Effector CD8-positive, alpha-beta T cell (primary cell): ENCODE measurements at places on chromosomes 13 and 19.

DNA sequence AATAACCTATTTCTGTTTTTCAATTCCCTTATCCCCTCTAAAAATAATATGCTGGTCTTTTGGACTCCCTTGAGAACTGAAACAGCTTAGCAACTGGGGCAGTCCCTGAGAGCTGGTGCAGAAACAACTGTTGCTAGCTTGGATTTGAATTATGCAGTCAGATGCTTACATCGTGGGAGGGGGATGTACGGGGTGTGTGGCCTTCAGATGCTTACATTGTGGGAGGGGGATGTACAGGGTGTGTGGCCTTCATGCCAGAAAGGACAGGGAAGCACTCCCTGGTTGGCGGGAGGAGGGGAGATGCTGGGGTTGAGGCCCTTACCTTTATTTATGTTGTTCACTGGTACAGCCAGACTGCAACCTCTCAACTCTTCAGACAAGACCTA is 25.6 kb downstream of the LRCH1 start:
- no peak for DNase-seq

GRCh38 chr19:51007488-51007887 is 6.1 kb upstream of the KLK8 start:
- no peak for DNase-seq

- peak; percentile 38 for DNase-seq
These were observed 607.6 kb downstream of the FGF9 start for GRCh38 chr13:22278336-22278929.

DNA sequence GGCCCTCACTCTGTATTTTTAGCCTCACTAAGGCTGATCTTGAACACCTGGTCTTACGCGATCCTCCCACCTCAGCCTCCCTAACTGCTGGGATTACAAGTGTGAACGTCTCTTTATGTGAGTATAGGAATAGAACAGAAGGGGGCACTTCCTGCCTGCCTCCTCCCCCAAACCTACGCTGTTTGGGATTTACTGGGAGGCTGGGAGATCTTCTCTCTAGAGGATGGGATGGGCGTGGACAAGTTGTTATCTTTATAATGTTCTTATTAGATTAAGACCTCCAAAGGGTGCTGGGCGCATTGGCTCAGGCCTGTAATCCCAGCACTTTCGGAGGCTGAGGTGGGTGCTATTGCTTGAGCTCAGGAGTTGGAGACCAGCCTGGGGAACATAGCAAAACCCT is 2.9 kb upstream of the CSNK1G2 start:
- DNase-seq, result no peak

GRCh38 chr19:55336101-55336500 is 3.6 kb upstream of the KMT5C start:
- no peak for DNase-seq

DNA sequence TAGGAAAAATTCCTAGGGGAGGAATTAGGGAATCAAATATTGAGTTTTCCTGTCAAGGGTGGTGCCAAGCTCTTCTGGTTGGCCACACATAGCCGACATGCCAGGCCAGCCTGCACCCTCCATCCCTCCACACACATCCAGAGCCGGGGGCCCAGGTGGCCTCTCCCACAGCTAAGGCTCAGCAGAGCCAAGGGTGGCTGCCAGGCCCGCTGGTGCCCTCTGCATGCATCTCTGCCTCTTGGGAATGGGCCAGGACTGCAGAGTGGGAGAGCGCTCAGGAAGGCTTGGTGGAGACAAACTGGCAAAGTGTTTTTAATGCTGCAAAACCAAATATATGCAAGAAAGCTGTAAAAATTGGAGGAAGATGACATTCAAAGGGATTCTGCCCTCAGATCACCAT is 42.7 kb upstream of the GAS6 start:
- no peak for DNase-seq

- DNase-seq, result no peak
These were observed 13.6 kb downstream of the EPN1 start for GRCh38 chr19:55688422-55689218.

GRCh38 chr13:80655778-80656511 is 315.0 kb upstream of the SPRY2 start:
- no peak for DNase-seq

DNA sequence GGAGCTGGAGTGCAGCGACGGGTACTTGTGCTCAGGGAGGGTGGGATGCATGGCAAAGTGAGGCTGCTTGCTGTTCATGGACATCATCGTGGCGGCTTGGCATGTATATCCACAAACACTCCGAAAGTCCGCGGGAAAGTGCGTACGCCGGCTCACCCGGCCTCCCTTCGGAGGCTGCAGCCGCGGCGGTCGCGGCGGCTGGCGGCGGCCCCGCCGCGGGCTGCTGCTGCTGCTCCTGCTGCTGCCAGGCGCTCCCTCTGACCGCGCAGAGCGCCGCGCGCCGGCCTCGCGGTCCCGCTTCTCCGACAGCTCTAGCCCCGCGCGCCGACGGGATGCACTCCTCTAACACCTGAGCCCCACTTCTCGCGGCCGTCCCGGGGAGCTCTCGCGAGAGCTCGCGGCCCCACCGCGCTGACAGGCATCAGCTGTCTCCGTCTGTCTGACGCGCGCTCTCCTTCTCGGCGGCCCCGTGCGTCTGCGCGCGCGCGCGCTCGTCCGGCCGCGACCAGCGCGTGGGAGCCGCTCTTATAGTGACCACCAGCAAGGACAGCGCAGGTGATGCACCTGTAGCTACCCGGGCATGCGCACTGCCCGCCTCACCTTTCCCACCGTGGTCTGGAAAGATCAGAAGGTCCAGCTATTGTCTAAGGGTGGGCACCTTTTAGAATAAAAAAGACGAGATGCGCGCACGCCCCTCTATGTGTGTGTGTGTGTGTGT is at the start of gene POU4F1:
Gene POU4F1, minus strand, starts transcription at position 313 of the 718 bp plus-strand sequence. Its CDS starts 226 bp downstream, at position 87.
- DNase-seq, result peak; percentile 10

DNA sequence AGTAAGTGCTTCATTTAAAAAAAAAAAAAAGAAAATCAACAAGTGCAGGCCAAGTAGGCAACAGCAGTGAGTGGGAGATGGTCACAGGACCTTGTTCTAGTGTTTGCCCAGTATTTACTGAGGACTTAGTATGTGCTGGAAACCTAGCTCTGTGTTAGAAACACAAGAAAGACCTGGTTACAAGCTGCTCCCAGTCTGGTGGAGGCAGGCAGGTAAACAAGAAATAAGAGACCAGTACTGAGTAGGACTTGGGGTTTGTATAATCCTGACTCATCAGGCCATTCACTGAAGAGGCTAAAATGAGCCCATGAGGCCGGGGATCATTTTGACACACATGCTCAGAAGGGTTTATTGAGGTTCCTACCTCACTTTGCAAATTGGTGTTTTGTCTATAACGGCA is 21.5 kb upstream of the SERPINE3 start:
- DNase-seq, result no peak

DNA sequence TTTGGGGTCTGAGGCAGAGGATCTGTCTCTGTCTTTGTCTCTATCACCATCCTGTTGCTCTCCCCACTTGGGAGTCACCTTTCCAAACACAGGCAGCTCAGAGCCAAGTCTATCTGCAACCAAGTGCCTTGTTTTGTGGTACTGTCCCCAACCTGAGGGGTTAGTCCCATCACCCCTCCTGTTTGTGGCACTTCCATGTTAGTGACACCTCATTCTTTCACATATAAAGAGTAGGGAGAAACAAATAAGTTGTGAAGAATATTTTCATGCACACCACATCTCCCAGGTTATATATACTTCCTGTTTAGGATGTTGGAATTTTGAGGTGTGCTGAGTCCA is 3.7 kb downstream of the GDF15 start:
- DNase-seq, result no peak

DNA sequence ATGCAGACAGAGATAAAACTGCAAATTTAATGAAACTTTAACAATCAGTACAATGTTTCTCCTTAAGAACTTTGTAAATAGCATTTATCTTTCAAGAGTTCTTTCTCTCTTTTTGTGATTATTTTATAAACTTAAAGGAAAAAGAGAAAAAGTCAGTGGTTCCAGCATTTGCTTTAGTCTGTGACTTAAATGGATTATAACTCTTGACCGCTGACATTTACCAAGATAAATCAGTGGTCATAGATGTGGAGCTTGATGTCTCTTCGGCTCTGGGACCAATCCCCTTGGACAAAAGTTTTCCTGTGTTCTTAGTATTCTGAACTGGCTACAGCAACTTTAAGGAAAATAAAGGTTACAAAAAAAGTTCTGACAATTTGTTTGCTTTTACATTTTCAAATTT is 162.6 kb downstream of the TM9SF2 start:
- no peak for DNase-seq

DNA sequence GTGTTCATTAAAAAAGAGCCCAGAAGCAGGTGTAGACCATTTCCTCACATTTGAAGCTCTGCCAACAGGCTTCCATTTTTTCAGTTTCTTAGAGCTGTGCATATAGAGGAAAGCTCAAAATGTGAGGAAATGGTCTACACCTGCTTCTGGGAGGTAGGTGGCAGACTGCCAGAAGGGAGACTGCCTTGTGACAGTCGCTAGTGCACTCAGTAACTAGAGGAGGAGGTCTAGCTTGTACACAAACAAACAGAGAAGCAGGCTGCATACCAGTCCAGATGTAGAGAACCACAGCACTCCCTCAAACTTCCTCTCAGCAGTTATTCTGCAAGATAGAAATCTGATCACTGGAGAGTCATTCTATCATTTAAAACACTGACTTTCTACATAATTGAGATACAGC is 800.2 kb downstream of the EFNB2 start:
- DNase-seq, result no peak

- DNase-seq, result no peak
These were observed 39.1 kb downstream of the SLC7A9 start for GRCh38 chr19:32830231-32831014.
